Activated naive CD4-positive, alpha-beta T cell (primary cell): ENCODE measurements at places on chromosomes 7 and 10.

DNA sequence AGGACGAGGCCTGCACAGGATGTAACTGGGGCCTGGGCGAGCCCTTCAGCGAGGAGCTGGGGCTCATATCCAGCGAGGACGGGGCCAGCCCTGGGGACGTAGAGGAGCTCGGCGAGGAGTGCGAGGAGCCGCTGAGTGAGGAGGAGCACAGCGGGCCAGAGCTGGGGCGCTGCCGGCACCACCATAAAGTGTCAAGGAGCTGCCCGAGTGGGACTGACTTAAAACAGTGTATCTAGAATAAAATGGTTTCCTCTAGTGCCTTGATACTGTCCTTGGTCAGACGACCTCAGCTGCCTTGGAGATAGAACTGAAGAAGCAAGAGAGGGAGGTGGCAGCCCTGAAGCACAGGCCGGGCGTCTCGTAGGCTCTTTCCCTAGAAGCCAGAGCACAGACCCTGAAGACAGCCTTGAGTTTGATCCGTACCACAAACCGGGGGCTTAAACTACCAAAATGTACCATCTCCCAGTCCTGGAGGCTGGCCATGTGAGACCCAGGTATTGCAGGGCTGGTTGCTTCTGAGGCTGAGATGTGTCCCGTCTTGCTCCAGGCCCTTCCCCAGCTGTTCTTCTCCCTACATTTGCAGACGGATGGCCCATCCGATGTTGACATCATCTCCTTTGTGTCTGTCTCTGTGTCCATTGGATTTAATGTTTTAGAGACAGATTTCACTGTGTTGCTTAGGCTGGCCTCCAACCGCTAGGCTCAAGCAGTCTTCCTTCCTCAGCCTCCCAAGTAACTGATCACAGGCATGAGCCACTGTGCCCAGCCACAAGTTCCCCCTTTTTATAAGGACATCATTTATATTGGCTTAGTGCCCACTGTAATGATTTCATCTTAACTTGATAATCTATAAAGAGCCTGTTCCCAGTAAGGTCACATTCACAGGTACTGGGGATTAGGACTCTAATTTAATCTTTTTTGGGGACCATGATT lies 35.8 kb downstream of the DNAJB6 start:
- no peak for DNase-seq

- no peak for DNase-seq
These were observed 611.8 kb downstream of the LRMDA start for GRCh38 chr10:76043261-76043660.

GRCh38 chr7:158324397-158325360 lies 262.9 kb downstream of the PTPRN2 start:
- no peak for DNase-seq

GRCh38 chr10:47362199-47362598 lies 14.0 kb downstream of the RBP3 start:
- no peak for DNase-seq

DNA sequence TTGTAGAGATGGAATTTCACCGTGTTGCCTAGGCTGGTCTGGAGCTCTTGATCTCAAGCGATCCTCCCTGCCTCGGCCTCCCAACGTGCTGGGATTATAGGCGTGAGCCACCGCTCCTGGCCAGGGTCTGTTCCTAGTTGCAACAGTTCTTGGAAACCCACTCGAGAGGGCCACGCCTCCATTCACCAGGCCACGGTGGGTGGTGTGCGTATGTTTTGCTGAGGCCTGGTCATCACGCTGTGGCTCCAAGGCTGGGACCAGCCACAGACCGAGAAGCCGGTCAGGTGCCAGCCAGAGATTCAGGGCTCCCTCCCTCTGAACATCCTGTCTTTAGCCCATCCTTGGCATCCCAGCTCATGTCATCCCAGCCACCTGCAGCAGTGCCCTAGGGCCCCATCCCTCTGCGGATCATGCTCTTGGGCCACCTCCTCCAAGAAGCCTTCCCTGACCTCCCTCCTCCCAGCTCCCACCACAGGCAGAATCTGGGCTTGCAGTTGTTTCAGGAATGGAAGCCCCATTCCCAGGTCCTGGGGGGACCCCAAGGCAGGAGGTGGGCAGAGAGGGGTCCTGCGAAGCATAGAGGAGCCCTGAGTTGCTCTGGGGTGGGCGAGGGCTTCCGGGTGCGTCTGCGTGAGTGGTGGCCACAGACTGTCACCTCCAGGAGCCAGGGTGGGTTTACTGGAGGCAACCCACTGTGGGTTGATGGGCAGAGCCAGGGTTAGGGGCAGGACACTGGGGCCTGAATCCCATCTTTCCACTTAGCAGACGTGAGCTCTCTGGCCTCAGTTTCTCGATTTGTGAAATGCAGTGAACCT lies 5.2 kb downstream of the LAT2 start:
- DNase-seq = no peak

DNA sequence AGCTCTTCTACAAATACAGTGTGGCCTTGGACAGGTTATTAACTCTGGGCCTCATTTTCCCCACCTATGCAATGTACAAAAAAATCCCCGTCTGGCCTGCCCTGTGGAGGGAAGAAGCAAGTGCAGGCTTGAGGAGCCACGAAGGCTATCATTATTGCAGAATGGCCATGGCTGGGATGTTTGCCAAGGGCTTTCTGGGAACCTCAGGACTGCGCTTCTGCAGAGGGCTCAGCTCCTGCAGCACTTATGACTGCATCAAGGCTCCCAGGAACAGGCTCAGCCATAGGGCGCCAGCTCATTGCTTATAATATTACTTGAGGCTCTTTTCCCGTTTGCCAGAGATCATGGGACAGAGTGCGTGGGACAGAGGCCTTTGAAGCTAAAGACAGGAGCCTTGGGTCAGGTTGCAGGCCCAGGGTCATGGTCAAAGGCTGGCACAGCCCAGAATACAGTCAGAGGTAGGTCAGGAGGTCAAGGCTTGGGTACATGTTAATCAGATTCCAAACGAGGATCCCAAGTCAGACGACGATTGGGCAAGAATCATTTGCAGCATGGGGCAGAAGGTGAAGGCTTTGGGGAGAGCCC lies 20.6 kb upstream of the C10orf105 start:
- DNase-seq = no peak

DNA sequence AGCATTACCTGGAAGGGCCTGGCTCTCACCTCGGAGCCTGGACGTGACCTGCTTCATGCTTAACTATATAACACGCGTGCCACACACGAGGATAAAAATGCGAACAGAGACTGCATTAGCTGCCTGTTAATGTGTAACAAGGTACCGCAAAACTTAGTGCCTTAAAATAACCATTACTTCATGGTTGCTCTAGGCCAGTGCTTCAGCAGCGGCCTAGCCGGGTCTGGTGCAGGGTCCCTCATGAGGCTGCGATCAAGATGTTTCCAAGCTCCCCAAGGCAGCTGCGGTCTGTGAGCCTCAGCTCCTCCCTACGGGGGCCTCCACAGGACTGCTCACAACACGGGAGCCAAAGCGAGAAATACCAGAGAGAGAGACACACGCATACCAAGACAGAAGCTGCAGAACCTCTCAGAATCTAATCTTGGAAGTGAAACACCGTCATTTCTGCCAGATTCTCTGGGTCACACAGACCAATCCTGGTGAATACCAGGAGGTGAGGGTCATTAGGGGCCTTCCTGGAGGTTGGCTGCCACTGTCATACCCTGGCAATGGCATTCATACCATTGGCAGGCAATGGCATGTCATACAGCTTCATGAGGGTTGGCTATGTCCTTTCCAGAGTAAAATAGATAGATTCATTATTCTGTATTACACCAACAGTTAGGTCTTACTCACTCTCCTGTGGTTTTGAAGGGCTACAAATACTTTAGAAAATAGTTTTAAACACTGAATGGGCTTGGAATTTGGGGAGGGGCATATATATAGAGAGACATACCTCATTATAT lies 94.5 kb downstream of the HIPK2 start:
- no peak for DNase-seq

- DNase-seq = no peak
These were observed 331.9 kb upstream of the NUPR2 start for GRCh38 chr7:56447864-56448693.

DNA sequence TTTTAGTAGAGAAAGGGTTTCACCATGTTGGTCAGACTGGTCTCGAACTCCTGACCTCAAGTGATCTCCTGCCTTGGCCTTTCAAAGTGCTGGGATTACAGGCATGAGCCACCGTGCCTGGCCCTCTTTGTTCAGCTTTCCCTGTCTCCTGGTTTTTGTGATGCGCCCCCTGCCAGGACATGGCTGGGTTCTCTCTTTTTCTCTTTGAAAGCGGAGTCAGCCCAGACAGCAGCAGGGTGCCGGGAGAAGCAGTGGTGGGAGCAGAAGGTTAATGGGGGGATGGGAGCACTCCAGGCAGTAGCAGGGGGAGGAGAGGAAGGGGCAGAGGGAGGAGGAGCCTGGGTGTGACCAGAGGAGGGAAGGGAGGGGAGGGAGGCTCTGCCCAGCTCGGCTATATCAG lies 1.8 kb downstream of the MUC3A start:
- DNase-seq = no peak

DNA sequence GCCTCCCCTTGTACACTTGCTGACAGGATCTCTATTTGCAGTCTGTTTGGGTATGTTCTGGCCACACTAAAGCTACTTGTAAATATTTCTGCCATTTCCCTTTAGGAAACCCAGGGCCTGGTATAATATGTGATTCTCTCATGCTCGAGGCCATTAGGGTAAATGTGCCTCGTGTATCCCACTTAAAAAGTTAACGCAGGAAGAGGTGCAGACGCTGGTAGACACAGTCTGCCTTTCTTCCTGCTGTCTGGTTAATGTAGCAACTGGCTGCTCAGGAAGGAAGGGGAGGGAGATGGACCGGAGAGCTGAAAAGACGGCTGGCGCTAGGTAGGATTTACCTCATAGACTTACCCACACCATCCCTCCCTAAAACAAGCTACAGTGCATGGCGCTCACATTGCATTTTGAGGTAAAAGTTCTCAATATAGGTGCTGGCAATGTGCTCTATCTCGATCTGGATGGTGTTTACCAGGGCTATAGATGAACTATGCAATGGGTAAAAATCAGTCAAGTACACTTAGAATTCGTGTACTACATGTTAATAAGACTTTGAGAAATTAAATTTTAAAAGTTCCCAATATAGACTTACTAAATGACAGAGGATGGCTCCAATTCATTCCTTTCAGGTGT lies 125.9 kb downstream of the JAZF1 start:
- DNase-seq = no peak

GRCh38 chr7:152476551-152476950 lies 40.7 kb upstream of the KMT2C start:
- no peak for DNase-seq

DNA sequence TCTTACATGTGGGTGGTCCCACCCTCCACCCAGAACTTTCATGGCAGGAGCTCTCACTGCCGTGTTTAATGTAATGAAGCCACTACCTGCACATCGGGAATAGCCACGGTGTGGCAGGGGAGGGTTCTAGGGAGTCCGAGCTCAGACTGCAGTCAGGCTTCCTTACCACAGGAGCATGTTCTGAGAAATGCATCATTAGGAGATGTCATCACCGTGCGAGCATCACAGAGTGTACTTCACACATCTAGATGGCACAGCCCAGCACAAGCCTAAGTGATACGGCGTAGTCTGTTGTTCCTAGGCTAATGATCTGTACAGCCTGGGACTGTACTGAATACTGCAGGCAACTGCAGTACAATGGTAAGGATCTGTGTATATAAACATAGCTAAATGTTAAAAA lies 153.0 kb upstream of the LANCL2 start:
- DNase-seq = no peak

DNA sequence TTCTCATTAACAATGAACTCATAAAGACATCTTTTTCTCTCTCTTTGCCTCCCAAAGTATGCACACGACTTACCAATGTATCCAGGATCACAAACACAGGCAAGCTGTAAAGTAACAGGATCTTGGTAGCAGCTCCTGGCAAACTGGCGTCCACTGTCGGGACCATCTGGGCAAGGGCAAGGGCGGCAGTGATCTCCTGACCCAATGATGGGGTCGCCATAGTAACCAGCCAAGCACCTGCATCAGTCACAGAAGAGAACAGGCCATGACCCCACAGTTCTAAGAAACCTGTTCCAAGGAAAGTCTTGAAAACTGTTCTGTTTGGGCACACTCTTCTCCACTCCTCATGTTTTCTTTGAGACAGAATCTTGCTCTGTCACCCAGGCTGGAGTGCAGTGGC lies 47.6 kb downstream of the LAMB1 start:
- DNase-seq = no peak
